ENCODE measurements at places on chromosomes 1 and 21.

DNA sequence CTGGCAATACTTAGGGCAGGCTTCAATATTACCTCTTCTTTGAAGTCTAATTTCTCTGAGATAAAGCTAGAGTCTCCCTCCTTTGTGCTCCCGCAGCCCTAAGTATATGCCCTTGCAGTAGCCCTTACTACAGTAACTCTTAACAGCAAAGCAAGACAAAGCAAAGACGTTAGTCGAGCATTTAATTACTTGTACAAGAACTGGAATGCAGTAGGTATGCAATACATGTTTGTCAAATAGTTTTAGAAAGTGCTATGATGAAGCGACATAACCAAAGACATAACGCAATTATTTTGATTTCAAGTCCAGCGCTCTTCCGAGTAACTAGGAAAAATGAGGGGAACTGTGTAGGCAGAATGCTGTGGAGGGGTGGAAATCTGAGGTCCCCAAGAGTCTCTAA is 1.6 kb downstream of the P3H1 start:
- DNase-seq: no peak

- no peak for DNase-seq
Observed at GRCh38 chr1:175521249-175522040, 221.9 kb downstream of the TNR start.

GRCh38 chr1:56540467-56540866 is 38.9 kb downstream of the PLPP3 start:
- DNase-seq: no peak

DNA sequence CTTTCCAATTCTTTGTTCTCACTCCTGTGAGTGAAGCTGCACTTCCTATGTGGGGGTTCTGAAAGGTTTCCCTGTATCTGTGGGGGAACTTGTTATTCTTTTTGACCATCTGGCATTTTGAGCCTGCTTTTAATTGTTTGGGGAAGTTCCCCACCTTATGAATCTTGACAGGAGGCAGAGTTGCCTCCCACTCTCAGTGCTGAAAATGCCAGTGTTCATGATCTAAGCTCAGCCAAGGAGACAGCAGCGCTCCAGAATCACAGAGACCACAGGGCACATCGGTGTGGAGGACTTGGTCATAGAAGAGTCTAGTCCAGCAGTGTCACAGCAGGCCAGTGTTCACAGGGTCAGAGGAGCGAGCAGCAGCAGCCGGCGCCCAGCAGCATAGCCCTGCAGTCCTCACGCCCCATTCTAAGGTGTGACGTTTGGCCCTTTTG is 63.8 kb upstream of the PRDX6 start:
- no peak for DNase-seq

GRCh38 chr1:84913555-84913892 is 20.5 kb upstream of the LPAR3 start:
- DNase-seq: no peak

- no peak for DNase-seq
Observed at GRCh38 chr1:116003823-116004222, 27.5 kb downstream of the SLC22A15 start.

DNA sequence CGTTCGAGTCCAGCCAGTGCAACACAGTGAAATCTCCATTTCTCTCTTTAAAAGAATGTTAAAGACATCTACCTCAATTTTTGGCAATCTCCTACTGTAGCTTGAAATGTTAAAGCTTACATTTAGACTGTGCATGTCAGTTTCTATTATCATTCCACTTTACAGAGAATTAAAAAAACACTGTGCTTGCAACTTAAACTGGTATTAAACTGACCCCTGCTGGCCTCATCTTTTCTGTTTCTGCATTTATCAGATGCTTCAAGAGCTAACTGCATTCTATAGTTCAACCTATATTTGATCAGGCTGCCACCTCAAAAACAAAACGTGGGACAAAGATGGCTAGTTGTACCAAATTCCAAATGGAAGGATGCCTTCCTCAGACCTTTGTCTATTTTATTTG is 226.5 kb downstream of the SMYD3 start:
- no peak for DNase-seq

- DNase-seq: no peak
Observed at GRCh38 chr1:178529364-178530036, 16.6 kb downstream of the TEX35 start.

GRCh38 chr1:59096501-59096900 is 200.4 kb upstream of the FGGY start:
- DNase-seq: no peak

GRCh38 chr1:86487131-86487810 is 18.5 kb downstream of the CLCA1 start:
- DNase-seq: no peak

GRCh38 chr1:64495878-64496277 is 25.9 kb downstream of the CACHD1 start:
- no peak for DNase-seq

DNA sequence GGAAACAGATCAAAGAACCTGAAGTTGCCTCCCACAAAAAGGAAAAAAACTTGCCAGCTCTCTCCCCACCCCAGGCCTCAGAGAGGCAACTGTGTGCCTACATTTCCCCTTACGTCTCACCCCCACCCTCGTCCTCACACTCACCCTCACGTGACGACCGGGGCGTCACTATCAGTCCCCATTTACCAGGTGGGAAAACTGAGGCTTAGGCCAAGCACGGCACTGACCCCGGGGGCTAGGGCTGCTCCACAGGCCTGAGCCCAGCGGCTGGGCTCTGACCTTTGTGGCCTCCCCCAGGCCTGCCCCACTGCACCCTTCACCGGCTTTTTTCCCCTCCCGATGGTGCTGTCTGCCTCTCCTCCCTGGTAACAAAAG is 51.5 kb upstream of the RUNX3 start:
- no peak for DNase-seq

DNA sequence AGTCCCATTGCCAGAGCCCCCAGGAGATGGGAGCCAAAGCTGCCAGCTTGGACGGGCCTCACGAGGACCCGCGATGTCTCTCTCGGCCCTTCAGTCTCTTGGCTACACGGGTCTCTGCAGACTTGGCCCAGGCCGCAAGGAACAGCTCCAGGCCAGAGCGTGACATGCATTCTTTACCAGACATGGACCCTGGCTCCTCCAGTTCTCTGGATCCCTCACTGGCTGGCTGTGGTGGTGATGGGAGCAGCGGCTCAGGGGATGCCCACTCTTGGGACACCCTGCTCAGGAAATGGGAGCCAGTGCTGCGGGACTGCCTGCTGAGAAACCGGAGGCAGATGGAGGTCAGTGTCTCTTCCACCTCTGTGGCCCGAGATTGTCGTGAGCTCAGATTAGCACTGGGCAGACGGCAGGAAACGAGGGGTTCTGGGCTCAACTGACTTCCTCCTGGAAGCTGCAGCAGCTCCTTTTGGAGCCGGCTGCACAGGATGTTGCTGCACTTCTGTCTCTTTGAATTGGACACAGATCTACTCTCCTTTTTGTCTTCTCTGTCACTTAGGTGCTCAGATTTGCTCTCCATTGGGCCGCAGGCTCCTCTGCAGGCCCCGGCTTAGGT is 68.0 kb downstream of the DISC1 start:
- no peak for DNase-seq

DNA sequence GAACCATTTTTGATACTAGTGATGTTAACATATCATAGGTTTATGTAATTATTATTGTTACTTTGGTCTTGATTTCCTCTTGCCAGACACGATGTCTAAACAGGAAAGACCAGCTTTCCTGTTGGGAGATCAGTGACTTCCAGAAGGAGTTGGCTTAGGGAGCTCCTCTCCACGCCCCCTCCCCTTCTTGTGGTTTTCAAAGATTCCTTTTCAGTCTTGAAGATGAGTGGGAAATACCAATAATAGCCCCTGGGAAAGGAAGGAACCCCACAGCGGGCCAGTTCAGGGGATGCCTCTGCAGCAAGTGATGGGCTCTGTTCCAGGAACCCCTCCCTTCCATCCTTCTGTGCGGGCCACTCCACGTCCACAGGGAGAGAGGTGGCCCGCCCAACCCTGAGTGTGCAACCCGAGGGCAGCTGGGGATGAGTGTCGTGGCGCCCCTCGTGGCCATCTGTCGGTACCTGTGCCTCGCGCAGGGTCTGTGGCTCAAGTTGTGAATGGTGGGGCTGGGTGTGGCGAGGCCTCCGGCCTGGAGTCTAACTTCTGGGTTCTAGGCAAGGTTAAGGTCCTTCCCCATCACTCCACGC is 65.7 kb downstream of the TLR5 start:
- DNase-seq: no peak

DNA sequence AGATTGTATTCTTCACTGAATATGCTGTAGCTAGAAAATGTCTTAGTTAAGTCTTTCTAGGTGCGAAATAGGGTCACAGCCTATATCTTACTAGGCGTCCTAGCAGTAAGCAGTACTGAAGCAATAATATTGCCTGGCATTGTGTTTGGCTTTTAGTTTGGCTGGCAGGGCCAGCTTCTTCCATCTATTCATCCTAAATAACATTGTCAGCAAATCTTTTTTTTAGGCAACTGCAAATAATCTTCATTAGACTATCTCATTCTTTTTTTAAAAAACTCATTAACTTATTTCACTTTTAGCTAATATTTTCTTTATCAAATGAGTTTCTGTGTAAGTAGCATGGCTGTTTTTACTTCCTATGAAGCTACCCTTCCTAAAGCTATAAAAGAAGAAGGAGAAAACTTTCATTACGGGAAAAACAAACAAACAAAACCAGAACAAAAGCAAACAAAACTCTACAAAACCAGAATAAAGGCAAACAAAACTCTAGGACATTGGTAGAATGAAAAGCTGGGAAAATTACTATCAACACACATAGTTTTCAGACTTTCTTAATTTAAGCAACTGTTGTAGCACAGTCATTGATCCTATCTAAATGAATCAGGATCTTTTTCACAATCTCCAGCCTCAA is 506.0 kb downstream of the DPYD start:
- DNase-seq: no peak

GRCh38 chr1:95323123-95323522 is 89.1 kb downstream of the RWDD3 start:
- no peak for DNase-seq

- DNase-seq: no peak
Observed at GRCh38 chr1:10059342-10059718, 26.6 kb downstream of the UBE4B start.

DNA sequence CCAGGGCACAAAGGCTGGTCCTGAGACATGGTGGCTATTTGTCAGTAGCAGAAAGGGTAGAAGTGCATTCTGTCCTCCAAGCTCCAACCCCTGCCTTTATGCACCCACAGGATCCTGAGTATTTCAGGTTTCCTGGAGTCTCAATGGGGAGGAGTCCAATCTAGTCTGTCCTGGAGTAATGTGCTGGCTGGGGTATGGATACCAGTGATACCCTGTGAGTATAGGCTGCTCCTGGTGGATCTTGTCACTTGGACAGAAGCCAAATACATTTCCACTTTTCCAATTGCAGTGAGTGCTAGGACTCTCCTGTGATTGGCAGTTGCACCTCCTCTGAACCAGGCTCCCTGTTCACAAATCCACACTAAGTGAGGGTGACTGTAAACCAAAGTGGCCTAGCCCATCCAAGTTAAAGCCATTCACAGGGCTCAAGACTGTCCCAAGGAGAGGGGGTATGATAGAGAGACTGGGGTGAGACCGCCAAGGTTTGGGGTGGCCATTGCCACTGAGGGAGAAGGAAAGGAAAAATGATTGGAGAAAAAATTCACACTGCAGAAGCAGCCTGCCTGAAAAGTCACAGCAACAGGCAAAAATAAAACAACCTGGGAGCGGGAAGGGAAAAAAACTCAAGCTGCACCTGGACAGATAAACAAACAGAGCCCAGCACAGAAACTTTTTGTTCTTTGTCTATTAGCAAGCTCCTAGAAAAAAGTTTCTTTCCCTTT is 163.4 kb upstream of the ETV3 start:
- DNase-seq: no peak

DNA sequence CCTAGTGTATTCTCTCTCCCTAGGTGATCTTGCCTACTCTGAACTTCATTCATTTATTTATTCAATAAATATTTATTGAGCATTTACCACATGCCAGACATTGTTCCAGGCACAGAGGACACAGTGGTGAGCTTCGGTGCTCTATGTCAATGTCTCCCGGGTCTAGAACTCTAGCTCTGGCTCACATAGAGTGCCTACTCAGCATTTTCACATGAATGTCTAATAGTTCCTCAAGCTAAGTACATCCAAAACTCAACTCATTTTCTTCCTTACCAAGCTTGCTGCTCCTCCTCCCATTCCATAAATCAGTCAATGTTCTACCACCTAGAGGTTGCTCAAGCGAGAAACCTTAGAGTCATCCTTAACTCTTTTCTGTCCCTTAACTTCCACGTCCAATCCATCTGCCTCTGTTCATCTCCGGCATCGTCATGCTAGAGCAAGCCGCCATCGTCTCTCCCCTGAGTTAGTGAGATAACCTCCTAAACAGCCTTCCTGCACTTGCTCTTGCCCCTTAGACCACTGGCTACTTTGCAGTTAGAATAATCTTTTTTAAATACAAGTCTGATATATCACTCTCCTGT is 67.5 kb downstream of the TMEM53 start:
- no peak for DNase-seq

GRCh38 chr1:228861832-228862180 is 126.5 kb downstream of the RHOU start:
- no peak for DNase-seq

DNA sequence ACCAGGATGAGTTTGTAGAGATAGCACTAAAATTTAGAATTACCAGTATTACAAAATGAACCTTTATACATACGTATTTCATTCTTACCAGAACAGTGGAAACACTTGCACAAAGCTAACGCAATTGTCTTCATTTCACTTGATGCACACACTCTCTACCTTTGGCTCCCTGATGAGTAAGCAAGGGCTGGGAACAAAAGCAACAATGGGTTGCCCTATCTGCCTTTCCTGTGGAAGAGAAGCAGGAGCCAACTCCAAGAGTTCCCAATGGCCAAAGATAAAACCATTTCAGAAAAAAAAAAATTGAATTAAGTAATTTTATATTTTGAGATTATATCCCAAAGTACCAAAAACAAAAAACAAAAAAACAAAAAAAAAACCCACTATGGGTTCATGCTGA is 344.1 kb upstream of the GREM2 start:
- no peak for DNase-seq

DNA sequence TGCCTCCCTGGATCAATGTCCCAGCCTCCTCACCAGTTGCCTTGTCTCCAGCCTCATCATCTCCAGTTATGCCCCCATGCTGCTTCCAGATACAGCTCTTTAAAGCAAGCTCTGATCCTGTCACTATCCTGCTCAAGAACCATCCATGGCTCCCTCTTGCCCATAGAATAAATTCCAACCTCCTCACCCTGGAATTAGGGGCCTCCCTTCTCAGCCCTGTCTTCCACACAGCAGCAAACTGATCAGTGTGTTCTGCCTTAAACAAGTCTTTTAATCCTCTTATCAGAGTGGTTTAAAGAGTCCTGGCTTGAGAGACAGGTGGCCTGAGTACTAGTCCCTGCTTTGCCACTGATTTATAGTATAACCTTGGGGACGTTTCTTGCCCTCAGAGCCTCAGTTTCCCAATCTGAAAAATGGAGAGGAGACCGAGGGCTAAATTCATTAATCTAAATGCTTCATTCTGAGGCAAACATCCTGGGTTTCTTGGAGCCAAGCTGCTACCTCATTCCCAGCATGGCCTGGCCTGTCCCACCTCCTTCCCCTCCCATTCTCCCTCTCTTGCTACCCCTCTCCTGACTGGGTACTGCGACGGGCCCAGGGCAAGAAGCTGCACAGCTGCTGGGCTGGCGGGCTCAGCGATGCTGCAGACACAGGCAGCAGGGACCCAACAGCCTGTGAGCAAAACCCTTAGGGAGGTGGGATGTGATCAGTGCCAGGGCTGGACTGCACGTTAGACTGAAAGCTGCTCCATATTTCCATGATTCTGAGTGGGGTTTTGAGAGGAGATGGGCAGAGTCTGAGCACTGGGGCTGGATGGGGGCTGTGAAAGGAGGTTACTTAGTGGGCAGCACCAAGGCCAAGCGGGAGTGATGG is 221.4 kb downstream of the PTPRU start:
- DNase-seq: no peak

- no peak for DNase-seq
Observed at GRCh38 chr1:25527226-25527846, 16.1 kb upstream of the LDLRAP1 start.
